ENCODE measurements at places on chromosomes 12 and 14.

- DNase-seq: no peak
These were observed 18.9 kb downstream of the PLEKHG7 start for GRCh38 chr12:92721656-92722055.

DNA sequence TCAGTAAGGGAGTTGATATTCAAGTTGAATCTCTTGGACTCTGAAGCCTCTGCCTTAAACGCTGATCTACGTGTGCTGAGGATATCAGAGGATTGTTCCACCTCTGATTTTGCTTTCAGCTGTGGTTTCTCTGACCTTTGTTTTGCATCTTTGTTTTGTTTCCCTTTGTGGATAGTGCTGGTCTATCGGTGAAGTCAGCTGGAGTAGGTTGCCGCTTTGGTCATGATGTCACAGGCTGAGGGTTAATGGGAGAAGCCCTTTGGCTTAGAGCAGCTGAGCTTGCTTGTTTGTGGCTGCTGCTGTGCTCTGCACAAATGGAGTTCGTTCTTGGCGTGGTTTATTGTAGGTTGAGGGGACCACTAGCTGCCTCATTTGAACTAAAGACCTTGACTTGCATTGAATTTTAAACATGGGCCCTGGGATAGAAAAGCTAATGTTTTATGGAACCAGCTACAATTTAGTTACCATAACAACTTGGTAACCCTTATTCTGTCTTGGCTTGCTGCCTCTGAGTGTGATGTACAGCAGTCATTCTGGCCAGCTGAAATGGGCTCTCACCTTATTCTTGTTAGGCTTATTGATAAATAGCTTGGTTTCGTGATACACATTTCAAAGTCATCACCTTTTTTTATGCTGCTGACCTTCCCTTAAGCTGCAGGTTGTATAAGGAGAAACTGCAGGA lies 284.5 kb upstream of the E2F7 start:
- DNase-seq: no peak

GRCh38 chr14:34985740-34986139 lies 2.9 kb downstream of the SRP54 start:
- DNase-seq: no peak

- DNase-seq: no peak
These were observed 202.9 kb upstream of the ATXN7L3B start for GRCh38 chr12:74334780-74335179.

- no peak for DNase-seq
These were observed 718.6 kb upstream of the TBX3 start for GRCh38 chr12:115402443-115403180.

DNA sequence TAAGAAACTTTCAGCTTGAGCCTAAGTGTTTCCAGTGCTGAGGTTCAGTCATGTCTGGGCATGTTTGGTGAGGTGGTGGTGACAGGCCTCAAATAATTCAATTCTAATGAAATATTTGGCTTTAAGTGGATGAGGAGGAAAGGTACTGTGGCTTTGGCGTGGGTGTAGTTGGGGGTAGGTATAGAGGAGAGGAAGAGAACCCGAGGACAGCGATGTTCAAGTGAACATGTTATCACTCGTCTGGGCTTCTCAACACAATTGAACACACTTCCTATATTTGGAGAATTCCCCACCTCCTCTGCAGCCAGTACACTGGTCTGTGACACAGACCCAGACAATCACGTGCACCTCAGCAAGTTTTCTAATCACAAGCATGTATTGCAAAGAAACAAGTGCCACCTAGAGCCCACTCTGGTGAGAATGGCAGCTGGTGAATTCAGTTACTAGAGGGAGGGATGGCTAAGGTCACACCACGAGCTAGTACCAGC lies 53.0 kb downstream of the IFNG-AS1 start:
- DNase-seq: no peak

DNA sequence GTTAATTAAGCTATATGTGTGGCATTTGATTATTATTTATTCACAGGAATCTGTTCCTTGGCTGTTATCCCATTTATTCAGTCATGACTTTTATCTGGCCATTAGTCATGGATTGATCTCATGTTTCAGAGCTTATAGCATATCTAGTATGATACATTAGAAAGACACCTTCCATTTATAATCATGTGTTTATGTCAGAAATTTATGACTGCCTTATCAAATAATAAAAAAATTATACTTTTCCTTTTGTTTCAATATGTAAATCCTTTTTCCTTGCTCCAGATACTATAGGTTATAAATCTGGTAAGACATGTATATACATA lies 248.0 kb upstream of the PDE3A start:
- no peak for DNase-seq

DNA sequence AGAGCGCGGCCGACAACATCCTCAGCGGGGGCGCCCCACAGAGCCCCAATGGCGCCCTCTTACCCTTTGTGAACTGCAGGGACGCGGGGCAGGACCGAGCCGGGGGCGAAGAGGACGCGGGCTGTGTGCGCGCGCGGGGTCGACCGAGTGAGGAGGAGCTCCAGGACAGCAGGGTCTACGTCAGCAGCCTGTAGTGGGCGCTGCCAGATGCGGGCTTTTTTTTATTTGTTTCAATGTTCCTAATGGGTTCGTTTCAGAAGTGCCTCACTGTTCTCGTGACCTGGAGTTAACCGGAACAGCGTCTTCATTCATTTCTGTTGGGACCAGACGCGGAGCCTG lies 103.8 kb upstream of the FKBP4 start:
- peak; percentile 69 for DNase-seq

- no peak for DNase-seq
These were observed 116.0 kb downstream of the CACNA1C start for GRCh38 chr12:2168808-2169207.

GRCh38 chr14:68786491-68787091 lies 6.3 kb downstream of the ZFP36L1 start:
- DNase-seq: peak; percentile 64

DNA sequence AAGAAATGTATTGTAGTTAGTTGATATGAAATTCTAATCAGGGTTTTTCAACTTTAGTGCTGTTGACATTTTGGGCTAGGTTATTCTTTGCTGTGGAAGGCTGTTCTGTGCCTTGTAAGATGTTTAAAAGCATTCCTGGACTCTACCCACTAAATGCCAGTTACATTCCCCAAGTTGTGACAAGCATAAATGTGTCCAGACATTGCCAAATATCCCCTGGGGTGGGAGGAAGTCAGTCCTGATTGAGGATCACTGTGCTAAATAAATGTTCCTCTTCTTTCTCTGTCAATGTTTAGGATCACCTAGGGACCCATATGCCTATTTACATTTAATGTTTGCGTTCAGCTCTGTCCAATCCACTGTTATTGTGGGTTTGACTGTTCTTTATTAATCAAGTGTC lies 268.3 kb downstream of the TMTC2 start:
- no peak for DNase-seq

DNA sequence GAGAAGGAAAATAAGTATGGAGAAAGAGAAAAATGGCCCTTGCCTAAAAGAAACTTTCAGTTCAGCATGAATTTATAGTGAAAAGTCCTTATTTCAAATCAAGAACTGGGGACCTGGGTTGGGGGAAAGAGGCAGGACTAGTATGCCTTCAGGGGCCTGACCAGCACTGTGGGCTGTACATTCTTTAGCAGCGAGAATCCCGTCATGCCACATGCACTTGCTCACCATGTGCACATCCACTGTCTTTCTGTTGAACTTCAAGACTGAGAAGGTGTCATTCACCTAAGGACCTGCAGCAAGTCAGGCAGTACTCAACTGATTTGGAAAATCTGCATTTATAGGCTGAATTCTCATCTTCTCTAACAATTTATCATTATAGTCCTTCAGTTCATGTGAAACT lies 50.2 kb downstream of the RAB35 start:
- no peak for DNase-seq

- no peak for DNase-seq
These were observed 279.6 kb downstream of the NUAK1 start for GRCh38 chr12:105858981-105859710.

DNA sequence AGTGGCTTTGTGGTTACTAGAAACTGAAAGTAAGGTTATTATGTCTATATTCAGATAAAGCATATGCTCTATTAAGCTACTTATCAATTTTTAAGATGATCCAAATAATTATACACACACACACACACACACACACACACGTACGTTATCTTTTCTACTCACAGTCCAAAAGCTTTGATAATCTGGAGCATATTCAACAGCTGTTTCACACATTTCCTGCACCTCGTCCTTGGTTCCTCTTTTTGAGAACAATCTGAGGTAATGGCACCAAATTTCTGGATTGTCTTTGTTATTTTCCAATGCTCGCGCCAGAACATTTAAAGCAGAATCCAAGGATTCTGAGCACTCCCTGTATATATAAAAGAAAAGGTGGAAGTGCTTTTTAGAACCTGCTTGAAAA lies 37.5 kb downstream of the ZFC3H1 start:
- DNase-seq: no peak

- DNase-seq: no peak
These were observed 60.7 kb downstream of the GALNT8 start for GRCh38 chr12:4780641-4781611.

GRCh38 chr12:116525418-116526001 lies 33.7 kb upstream of the MAP1LC3B2 start:
- peak; percentile 48 for DNase-seq

DNA sequence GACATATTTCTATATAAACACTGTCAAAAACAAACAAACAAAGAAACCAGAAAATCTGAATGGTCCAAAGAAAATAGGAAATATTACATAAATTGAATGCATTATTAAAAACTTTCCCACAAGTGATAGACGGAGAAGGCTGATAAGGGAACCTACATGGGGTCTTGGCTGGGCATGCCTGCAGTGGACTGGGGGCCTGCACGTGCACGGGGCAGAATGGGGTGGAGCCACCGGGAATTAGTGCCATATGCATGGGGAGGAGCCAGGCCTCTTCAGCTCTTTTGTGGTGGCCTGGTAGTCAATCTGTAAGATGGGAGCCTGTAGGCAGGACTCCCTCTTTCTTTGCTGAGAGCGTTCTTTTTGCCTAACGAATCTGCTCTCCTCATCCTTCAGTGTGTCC lies 1031.7 kb upstream of the FBXO33 start:
- DNase-seq: no peak

DNA sequence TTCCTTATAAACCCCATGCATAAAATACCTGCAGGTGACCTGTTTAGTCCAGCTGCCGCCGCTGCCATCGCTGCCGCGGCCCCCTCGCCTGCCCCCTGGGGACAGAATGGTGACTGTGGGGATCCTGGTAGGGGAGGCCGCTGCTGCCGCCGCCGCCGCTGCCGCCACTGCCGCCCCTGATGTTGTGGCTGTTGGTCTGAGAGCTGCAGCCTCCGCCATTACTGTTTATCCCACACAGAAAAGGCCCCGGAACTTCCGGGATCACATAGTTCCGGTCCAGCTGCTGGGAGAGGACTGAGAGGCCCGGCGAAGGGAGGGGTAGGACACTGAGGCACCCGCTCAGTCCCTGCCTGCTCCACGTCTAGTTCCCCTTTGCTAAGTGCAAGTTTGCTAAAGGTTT lies 244.9 kb downstream of the C12orf50 start:
- no peak for DNase-seq

DNA sequence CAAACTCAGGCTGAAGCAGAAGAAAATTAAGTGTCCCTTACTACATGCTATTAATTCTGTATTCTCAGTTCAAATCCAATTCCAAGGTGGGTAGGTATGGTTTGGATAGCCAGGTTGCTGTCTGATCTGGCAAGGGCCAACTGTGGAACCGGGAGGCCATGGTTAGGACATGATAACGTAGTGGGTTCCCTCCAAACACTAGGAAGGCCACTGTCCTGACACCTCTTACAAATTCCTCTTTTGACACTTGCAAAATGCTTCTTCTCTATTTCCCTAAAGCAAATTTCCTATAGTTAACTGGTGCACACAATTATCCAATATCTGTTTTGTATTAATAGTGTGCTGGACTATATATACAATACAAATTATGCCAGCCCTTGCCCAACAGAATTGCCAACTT lies 70.8 kb downstream of the RNF34 start:
- DNase-seq: no peak

DNA sequence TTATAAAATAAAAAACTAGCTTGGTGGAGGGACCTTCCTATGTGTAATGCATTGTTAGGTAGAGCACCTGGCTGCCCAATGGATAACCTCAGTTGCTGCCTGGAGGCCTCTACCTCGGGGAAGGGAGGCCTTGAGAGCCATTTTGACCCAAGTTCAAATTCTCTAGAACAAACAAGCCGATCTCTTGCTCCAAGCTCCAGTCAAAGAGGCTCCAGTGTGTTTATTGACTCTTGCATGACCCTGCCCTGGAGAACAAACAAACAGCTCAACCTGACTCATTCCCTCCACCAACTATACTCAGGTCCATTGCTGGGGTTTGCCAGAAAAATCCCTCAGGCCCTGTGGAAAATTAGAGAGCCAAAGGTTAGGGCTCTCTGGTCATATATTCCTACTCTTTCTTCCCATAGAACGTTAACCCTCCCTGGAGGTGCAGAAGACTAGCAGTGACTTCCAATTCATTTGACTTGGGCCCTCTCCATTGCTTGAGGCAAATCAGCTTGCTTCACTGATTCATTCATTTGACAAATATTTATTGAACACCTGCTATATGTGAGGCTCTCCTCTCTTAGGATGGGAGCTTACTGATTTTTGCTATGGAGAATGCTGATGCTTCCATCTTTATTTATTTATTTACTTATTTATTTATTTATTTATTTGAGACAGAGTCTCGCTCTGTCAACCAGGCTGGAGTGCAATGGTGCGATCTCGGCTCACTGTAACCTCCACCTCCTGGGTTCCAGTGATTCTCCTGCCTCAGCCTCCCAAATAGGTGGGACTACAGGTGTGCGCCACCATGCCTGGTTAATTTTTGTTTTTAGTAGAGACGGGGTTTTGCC lies 73.7 kb upstream of the CISTR start:
- DNase-seq: no peak

GRCh38 chr14:25340882-25341281 lies 290.9 kb upstream of the STXBP6 start:
- DNase-seq: no peak

DNA sequence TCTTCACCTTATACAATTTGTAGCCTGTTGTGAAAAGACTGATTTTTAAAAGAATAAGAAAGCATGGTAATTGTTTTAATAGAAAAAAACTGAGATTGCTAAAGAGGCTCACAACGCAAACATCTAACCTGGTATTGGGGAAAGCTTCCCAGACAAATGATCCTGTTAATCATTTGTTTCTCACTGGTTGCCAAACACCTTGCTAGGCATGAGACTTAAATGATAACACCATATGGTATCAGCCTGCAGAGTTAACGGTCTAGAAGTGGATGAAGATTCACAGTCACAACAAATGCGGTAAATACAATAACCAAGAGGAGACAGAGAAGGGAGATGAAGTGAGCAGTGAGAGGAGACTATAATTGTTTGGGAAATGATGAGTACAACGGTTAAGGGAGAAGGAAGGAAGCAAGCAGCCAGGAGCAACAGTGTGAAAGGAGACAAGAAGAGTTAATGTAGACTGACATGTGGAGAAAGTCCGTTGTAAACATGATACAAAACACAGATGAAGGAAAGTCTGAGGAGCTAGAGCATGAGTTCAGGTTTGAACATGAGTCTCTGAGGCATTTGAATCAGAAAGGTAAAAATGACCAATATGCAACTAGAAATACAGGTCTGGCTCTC lies 19.8 kb downstream of the GXYLT1 start:
- no peak for DNase-seq

DNA sequence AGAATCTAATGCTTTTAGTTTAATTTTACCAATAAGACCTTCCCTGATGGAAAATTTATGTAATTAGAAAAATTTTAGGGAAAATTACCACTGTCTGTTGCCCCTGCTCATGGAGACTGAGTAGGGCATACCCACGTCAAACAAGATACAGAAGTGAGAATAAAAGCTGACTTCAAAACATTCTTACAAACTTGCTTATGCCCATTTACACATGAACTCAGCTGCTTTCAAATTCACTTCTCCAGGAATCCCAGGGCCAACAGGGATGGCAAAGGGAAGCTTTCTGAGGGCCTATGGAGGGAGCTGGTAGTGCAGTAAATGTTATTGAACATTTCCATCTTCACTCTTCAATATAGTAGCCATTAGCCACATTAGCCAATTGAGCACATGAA lies 4.8 kb upstream of the NINJ2 start:
- DNase-seq: no peak

All from ELF-1 (cell line).